ENCODE measurements at places on chromosomes 11 and 22.

DNA sequence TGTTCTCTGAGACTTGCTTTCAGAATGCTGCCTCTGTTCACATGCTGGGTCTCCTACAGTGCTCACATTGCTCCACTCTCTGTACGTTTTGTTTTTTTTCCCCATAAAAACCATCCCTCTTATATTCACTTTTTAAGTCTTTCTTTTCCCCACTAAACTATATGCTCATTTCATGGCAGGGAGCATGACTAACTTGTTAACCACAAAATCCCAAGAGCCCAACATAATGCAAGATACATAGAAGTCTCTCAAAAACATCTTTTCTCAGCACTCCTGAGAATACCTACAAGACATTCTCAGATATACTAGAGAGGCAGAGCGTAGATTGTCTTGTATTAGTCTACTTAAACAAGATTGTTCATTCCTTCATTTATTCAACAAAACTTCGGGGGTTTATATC, 73.3 kb downstream of the FAM76B start:
- no peak for DNase-seq

- DNase-seq, result no peak
These were observed 29.1 kb upstream of the AQP11 start for GRCh38 chr11:77560605-77561004.

GRCh38 chr11:30447058-30447640, 124.2 kb downstream of the ARL14EP start:
- DNase-seq, result no peak

- DNase-seq, result peak; percentile 94
These were observed at the start of gene IL10RA for GRCh38 chr11:117985953-117986887. Gene IL10RA, plus strand, starts transcription at chr11:117986394. Its CDS starts 74 bp downstream, at chr11:117986468.

GRCh38 chr22:24601217-24602104, 1.5 kb upstream of the GGT1 start:
- no peak for DNase-seq

DNA sequence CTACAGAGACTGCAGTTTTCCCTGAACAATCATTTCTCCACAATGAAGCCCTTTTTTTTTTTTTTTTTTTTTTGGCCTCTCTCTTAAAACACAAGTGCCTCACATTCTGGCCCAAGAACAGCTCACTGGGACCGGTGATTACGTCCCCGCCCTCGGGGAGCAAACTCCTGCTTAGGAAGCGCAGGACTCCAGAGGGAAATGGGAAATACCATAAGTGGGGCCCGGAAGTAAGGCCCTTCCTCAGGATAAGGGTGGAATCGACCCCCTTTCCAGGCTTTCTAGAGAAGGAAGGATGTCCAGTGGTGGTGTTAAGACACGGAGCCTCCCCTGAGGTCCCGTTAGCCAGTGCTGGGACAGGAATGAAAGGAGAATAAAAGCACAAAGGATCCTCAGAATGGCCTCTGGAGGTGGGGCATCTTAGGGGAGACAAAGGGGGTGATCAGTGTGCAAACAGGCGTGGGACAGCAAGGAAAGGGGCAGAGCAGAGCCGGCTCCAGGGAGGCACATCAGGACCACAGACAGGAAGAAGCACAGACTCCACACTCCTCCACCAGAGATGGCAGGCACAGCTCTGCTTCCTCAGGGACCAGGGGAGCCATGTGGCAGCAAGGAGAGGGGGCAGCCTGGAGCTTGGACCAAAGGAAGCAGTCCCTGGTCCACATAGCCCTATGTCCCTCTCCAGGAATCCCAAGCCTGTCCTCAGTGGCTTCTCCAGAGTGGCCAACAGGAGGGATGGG, 61.3 kb downstream of the CHST1 start:
- DNase-seq, result no peak

DNA sequence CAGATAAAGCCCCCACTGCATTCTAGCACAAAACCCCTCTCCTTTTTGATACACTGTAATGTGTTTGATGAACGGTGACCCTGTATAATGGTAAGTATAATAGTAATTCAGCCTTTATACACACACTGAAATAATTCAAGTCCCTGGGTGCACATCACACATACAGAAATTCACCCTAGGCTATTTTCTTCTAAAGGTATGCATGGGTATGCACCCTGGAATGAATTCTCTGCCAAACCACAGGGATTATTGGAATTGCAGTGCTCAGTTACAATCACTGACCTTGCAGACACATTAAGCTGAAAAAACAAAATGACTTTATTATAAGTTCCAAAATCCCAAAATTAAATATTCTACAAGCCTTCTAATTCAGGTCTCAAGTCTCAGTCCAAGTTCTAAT, 245.9 kb upstream of the FAT3 start:
- DNase-seq, result no peak

DNA sequence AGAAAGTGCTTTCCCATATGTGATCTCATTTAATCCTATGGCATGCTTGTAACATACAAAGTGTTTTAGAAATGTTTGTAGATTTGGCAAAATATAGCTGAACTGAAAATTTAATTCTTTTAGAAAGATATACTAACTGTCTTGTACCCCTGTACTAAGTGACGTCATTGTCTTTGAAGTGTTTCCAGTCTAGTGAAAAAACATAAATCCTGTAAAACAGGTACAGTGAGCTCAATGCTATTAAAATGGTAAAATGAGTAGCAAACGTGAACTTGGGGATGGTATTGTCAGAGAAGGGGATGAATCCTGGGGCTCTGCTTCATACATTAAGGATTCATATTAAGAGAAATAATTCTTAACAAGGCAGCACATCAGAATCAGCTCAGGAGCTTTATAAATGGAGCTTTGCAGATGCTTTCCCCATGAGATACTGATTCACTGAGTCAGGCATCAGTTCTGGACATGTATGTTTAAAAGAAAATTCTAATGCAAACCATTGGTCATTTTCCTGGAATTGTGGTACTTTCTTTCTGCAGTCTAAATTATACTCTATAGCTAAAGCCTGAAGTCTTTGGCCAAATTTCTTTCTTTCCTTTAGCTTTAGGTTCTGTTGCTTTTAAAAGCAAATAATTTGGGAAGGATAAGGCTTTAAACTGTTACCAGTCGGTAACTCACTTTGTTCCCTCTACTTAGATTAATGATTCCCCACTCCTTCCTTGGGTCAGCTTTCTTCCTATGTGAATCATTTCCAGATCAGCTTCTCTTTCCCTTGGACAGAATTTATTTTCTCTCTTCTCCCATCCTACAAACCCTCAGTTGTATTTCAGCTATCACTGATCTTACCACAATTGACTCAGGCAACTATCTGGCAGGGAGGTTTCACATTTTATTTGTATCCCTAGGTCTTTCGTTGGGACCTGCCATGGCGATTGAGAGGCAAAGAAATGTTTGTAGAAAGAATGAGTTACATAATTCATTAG, 57.5 kb upstream of the DDI1 start:
- no peak for DNase-seq

- DNase-seq, result no peak
These were observed 77.8 kb upstream of the LINC01488 start for GRCh38 chr11:69403556-69404215.

GRCh38 chr11:85539029-85539689, 88.0 kb downstream of the DLG2 start:
- DNase-seq, result no peak

DNA sequence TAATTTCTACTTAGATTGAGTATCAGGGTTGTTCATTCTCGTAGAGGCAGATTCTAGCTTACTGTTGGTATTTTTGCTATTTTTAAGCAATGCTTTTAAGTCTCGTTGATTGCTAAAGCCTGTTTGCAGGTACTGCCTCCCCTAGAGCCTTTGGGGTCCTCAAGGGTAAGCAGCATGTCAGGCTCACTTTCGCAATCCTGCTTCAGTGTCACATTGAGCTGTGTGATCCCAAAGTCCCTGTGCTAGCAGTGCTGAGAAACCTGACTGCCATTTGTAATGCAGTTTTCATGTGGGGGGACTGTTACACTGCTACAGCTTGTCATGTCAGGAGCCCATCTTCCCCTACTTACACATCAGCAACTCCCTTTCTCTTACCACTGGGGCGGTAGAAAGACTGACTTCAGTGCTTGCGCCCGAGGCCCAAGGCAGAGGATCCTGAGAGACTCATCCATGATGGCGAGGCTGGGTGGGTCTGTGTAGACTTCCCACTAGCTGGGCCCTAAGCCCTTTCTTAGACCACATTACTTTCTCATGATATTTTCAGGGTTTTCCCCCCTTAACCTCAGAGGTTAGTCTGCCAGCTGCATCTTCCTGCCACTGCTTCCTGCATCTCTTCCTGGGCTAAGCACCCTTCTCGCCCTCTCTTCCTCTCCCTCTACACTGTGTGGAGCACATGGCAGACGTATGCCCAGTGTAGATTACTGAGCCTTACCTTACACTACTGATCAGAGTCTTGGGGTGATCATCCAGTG, 40.8 kb upstream of the ST14 start:
- DNase-seq, result peak; percentile 41

Data from germinal center (tissue), 1 donor.